ENCODE measurements at places on chromosomes 7 and 10. TPM values are rescaled to one million over a fixed set of nuclear protein-coding genes. Genes with fewer than 3 reads are reported as not detected.
A peak's percentile ranks its signal among the peaks of the same experiment; 100 is the strongest.

Gene ACSL5
- 42.8 TPM for total RNA-seq

Gene NYAP1
- total RNA-seq = 0.49 TPM

Gene GRID1
- not detected for total RNA-seq

Gene ATOH7
- not detected for total RNA-seq

Gene CDCA7L
- total RNA-seq = 111 TPM

Gene AKR1C4
- not detected for total RNA-seq

Gene OR6B1
- not detected for total RNA-seq

- DNase-seq = no peak
These were observed 4.9 kb upstream of the ABCB4 start for GRCh38 chr7:87480386-87480785.

- DNase-seq = no peak
These were observed 530.9 kb upstream of the AUTS2 start for GRCh38 chr7:69067397-69067796.

DNA sequence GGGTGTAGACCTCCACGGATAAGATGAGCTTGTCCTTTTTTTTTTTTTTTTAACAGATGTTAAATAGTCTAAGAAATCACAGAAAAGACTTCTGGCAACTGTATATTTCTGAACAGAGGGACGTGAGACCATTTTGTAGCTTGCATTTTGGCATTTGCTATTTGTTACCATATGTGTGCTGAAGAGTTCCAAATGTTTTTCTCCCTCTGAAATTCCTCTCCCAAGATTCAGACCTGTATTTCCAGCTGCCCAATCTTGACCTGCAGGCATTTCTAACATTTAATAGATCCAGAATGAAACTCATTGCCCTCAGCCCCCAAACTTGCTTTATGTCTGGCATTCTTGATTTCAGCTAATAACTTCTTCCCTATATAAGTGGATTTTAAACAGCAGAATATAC, 223.1 kb upstream of the FZD1 start:
- DNase-seq = no peak

DNA sequence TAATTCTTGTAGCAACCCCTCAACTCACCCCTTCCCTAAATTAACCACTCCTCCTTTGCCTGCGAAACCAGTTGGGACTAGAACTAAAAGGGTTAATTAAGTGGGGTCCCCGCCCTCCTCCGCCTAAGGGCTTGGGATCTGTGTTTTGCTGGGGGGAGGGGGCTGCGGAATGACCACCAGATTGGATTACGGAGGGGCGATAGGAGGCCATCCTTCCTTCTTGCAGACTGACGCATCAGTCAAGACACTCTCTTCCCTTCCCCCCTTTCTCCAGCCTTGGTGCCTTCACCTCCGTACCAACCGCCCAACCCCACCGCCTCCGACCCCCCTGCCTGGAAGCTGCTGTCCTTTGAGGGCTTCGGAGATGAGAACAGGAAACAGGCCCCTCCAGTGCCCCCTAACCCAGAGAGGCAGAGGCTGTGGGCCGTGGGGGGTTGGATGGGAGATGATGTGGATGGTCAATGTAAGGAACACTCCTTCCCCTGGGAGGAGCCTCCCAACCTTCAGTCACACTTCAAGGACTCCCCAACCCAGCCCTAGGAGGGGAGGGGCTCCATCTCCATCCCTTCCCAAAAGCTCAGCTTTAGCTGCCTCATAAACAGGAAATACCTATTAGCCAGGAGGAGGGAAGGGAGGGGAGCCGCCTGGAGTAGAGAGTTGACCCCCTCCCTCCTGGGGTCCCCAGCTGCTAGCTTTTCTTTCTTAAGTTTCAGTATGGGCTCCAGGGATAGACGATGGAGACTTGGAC, 997 bp upstream of the LDB1 start:
- peak; percentile 64 for DNase-seq

DNA sequence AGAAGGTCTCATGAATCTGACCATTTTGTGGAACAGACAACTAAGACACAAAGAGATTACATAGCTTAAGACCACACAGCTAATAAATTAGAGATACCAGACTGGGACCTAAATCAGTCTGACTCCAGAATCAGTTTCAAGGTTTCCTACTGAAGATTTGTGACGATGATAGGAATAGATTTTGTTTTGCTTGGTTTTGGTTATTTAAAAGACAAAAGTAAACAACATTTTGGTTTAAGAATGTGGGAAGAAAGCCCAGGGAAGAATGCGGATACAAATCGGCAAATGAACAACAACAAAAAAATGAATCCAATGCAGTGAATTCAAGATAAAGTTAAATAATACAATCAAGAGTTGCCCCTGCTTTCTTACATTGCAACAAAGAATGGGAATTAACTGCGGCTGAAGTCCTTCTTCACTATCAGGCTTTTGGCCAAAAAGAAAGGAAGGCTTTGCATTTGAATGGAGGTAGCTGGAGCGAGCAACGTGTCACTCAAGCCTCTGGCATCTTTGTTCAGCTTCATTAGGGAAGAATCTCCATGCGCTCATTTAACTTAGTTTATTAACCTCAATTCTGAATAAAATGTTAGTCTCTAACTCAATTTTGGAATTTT, 210.8 kb downstream of the ADAM12 start:
- no peak for DNase-seq

DNA sequence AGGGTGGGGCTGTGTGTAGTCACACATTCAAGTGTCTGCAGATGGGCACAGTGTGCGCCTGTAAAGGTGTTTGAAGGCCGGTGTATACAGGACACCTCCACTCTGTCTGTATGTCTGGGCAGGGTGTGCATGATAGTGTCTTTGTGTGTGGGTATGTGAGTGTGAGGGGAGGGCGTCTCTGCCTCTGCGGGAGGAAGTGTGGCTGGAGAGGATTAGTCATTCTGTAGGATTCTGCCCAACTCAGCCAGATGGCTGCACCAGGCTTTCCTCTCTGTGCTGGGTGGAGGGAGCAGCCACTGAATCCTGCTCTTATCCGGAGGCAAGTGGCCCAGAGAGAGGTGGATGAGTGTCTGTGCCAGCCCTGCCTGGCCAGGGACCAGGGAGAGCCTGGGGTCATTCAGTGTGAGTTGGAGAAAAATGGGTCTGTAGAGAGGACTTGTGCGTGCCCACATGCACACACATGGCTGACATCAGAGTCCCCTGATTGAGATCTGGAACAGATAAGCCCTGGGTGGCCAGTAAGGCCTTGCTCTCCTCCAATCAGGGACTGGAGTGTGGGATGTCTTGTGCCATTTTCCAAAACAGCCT, 1.7 kb downstream of the SFXN3 start:
- peak; percentile 86 for DNase-seq

DNA sequence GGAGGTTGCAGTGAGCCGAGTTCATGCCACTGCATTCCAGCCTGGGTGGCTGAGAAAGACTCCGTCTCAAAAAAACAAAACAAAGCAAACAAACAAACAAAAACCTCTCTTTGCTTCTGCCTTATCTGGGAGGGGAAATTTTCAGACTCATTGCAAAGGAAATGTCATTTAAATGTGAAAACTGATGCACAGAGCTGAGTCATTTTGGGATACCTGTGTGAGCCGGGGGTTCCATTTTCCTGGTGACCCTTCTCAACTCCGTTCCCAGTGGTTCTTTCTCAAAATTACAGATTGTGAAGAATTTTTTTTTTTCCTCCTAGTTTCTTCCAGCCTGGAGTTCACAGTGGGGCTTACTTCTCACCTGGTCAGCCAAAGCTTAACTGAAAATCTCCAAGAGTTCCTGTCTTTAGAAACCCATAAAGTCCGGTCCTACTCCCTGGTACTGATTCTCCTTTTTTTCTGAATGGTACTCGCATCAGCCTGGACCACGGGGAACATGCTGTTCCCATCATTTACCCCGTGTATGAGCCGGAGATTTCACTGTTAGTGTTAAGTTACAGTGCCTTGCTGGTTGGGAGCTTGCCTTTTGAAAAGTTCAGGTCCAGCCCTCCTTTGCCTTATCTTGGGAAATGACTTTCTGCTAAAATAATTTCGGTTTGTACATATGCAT, 56.9 kb downstream of the RBM20 start:
- no peak for DNase-seq

GRCh38 chr7:157521061-157521731, 184.4 kb downstream of the DNAJB6 start:
- DNase-seq = no peak

GRCh38 chr7:94350734-94351133, 44.0 kb upstream of the COL1A2 start:
- DNase-seq = no peak

DNA sequence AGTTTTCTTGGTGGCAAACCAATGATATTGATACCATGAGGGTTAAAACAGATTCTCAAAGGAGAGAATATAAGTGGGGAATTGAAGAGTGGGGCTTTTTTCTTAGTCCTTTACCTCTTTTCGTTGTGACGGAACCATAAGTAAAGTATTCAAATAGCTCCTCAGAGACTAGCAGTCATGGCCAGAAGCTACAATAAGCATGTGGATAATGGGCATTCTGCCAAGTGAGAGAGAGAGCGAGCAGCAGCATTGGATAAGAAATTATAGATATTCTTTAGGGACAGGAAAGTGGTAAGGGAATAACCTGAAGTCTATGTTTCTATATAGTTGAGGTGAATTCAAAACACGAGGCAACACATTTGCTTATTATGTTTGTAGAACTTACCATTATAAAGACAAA, 235.1 kb downstream of the SEMA3E start:
- no peak for DNase-seq

DNA sequence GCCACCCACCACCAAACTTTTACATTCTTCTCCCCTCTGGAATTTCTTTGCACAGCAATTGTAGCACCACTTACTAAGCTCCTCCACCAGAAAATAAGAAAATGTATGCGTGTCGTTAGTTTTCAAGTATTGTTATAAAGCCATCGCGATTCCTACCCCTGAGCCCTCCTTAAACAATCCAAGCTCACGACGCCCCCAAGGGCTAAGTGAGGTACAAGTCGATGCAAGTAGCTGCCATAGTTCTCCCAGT, 1.3 kb downstream of the FRAT2 start:
- DNase-seq = no peak

DNA sequence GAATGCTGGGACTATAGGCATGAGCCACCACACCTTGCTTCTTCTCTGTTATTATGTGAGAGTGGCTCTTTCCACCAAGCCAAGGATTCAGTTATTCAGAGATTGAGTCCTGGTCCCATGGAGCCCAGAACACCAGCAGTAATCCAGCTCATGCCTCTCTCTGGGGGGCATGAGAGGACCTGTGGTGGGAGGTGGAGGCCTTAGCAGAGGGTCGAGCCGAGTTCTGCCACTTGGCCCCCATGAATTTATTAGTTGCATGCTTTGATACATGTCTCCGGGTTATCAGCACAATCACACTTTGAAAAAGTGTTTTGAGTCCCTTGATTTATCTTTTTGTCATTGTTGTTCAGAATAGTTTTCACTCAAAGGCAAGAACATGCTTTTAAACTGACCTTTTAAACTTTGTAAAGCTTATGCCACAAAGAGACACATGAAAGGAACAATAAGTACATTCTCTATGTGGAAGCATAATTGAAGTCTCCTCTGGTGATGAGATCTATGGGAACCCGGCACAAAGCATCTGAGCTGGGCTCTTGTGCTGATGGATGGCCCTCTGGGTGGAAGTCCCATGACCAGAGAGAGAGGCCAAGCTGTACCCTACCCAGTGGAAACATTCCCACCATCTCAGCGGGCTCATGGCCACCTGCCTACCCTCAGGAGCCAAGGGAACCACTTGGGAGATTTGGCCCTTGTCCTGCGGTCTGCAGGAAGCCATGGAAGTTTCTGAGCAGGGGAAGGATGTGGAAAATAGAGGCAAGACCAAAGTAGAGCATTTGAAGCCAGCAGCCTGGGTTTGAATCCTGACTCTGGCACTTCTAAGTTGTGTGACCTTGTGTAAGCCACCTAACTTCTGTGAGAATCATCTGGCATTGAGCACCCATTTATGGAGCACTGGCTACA, 53.9 kb downstream of the MINDY4 start:
- no peak for DNase-seq

- DNase-seq = no peak
These were observed 140.5 kb upstream of the BTBD16 start for GRCh38 chr10:122130474-122131110.

DNA sequence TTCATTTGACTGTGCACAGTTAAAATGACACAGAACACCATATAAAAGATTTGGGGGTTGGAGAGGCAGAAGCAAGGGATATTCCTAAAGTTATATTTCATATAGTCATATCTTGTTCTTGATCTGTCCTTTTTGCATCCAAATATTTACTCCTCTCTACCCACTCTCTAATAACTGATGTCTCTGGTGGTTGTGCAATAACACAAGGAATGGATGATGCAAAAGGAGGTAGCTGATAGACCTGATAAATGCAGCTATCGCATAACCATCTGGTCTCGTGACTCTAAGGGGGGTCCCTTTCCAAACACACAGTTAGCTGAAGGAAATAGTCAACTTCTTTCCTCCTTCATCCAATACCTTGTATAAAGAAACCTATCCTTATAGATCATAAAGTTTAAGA, 123.1 kb downstream of the POLR1F start:
- DNase-seq = no peak

DNA sequence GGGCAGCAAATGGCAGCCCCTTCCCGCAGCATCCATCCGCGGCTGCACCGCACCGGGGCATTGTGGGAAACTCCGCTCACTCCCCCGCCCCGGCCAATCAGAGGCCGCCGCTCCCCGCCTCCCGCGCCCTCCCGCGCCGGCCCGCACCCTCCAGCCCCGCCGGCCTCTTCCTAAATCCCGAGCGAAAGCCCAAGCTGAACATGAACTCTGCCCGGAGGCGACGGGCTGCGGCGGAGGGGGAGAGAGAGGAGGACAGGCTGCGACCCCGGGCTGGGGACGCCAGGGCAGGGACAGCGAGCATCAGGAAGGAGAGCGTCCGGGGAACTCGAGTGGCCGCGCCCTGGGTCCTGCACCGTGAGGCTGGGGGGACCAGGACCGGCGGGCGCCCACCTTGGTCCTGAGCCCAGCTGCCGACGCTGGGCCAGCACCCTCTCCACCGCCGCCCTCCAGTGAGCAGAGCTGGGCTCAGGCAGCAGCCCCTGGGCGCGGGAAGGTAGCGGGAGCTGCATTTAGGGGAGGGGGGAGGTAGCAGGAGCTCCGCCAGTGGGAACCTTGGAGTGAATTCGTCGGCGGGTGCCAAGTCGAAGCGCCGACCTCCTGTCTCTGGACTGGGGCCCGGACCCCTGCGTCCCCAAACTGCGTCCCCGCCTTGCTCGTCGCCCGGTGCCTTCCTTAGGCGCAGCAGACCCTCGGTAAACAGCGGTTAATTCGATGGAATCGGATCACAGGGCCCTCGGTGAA, at the start of gene DGKI:
Gene DGKI, minus strand, starts transcription at position 148 of the 741 bp plus-strand sequence.
- DNase-seq = no peak

- DNase-seq = peak; percentile 84
These were observed at the start of gene TSPAN12 for GRCh38 chr7:120857588-120858573. TSS of gene TSPAN12 (minus strand) at chr7:120858144. CDS start at chr7:120856763, 1,381 bp downstream.

GRCh38 chr7:151790830-151791620, 85.9 kb downstream of the PRKAG2 start:
- no peak for DNase-seq

All from activated CD4-positive, alpha-beta T cell treated with anti-CD3 and anti-CD28 coated beads, Interleukin-2, amount 10 ng/mL, durations not matched to agents 24 days and 14 days (primary cell).